ENCODE measurements at places on chromosomes 16 and 17. TPM values are rescaled to one million over a fixed set of nuclear protein-coding genes. Genes with fewer than 3 reads are reported as not detected.

NLK gene
- 32.1 TPM for polyA plus RNA-seq

KRTAP2-2 gene
- not detected for polyA plus RNA-seq

C16orf78 gene
- not detected for polyA plus RNA-seq

DNAH17 gene
- polyA plus RNA-seq = 2.5 TPM

CNTD1 gene
- polyA plus RNA-seq = 1.3 TPM

ITGB3 gene
- polyA plus RNA-seq = 2.6 TPM

MT4 gene
- not detected for polyA plus RNA-seq

PRDM7 gene
- polyA plus RNA-seq = 0.54 TPM

RILP gene
- polyA plus RNA-seq = 10.1 TPM

NSRP1 gene
- polyA plus RNA-seq = 26.8 TPM

MYH2 gene
- polyA plus RNA-seq = 0.21 TPM

SULT1A4 gene
- polyA plus RNA-seq = 16.1 TPM

CSH1 gene
- polyA plus RNA-seq = 5.2 TPM

NPIPB8 gene
- 1.6 TPM for polyA plus RNA-seq

C16orf54 gene
- 0.29 TPM for polyA plus RNA-seq

ADAP2 gene
- polyA plus RNA-seq = 8.4 TPM

KRT39 gene
- not detected for polyA plus RNA-seq

SLC13A2 gene
- polyA plus RNA-seq = 0.27 TPM

NME1 gene
- 97.5 TPM for polyA plus RNA-seq

TAT gene
- polyA plus RNA-seq = 0.10 TPM

UBFD1 gene
- polyA plus RNA-seq = 104 TPM

PRR11 gene
- polyA plus RNA-seq = 21.6 TPM

DPEP1 gene
- 6.9 TPM for polyA plus RNA-seq

RNU2-1 gene
- polyA plus RNA-seq = 1.2 TPM

TRIM37 gene
- polyA plus RNA-seq = 74.1 TPM

MFAP4 gene
- 27.0 TPM for polyA plus RNA-seq

MYOCD gene
- 0.40 TPM for polyA plus RNA-seq

RUNDC1 gene
- 21.0 TPM for polyA plus RNA-seq

SDR42E2 gene
- 1.6 TPM for polyA plus RNA-seq

CDH13 gene
- 76.4 TPM for polyA plus RNA-seq

CORO1A gene
- polyA plus RNA-seq = 50.6 TPM

Data from spinal cord (tissue), 10 donors.